Activated naive CD8-positive, alpha-beta T cell treated with anti-CD3 and anti-CD28 coated beads, Interleukin-2, amount 10 ng/mL, durations not matched to agents 7 days and 5 days (primary cell): ENCODE measurements at places on chromosomes 13 and 19. TPM values are rescaled to one million over a fixed set of nuclear protein-coding genes. Genes with fewer than 3 reads are reported as not detected.

GRCh38 chr19:22261596-22261995, 24.6 kb upstream of the ZNF729 start:
- DNase-seq: no peak

- no peak for DNase-seq
Measured at GRCh38 chr19:33639035-33639681, 17.4 kb downstream of the CHST8 start.

GRK1 gene
- not detected for total RNA-seq

- DNase-seq: no peak
Measured at GRCh38 chr19:51743405-51743804, 8.3 kb downstream of the FPR1 start.

DNA sequence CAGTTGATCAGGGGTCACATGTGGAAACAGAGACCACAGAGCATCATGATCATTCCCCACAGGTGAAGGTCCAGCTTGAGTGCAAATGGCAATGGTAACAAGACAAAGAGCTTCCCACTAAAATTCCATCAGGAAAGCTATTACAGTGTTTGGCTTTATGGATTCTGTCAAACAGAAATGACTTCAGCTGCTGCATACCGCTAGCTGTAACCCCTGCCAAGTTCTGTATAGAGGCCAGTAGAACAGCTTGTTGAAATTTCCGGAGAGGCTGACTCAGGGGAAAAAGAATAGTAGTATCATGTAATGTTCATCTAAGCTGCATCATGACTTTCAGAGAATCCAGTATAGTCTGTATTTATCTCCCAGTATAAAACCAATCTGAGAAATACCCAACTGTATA, 1704.7 kb downstream of the SLITRK5 start:
- DNase-seq: no peak

GRCh38 chr13:75307370-75307949, 174.5 kb downstream of the TBC1D4 start:
- no peak for DNase-seq

ZNF8 gene
- total RNA-seq: 8.6 TPM

TYROBP gene
- 10.6 TPM for total RNA-seq

DNA sequence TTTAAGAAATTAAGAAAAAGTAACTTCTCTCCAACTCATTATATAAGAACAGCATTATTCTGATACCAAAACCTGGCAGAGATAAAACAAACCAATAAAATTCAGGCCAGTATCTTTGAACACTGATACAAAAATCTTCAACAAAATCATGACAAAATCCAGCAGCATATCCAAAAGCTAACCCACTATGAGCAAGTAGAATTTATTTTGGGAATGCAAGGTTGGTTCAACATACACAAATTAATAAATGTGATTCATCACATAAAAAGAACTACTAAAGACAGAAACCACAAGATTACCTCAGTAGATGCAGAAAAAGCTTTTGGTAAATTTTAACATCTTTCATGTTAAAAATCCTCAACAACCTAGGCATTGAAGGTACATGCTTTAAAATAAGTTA, 12.3 kb downstream of the ZNF91 start:
- DNase-seq: no peak
